ENCODE measurements at places on chromosomes 11 and 22.
A peak's percentile ranks its signal among the peaks of the same experiment; 100 is the strongest.

- no peak for DNase-seq
These were observed 10.7 kb downstream of the PIWIL4 start for GRCh38 chr11:94577841-94578240.

- DNase-seq = no peak
These were observed 15.7 kb downstream of the GLB1L2 start for GRCh38 chr11:134347441-134347840.

- DNase-seq = no peak
These were observed 85.1 kb downstream of the ARHGAP8 start for GRCh38 chr22:44837481-44837880.

DNA sequence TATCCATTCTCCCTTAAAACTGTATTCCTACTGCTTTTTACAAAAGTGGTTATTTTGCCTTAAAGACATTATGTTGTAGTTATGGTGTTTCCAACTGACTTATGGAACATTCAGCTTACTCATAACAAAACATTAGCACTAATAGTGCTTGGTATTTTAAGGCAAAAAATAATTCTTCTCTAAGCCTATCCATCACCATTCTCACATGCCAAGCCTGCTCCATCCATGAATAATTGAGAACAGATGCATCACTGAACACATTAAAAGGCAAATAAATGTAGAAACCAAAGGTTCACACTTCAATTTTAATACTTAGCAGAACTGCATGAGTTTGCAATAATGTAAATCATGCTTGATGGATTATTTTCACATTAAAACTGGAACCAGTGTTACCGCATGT, 42.3 kb upstream of the DDI1 start:
- DNase-seq = no peak

DNA sequence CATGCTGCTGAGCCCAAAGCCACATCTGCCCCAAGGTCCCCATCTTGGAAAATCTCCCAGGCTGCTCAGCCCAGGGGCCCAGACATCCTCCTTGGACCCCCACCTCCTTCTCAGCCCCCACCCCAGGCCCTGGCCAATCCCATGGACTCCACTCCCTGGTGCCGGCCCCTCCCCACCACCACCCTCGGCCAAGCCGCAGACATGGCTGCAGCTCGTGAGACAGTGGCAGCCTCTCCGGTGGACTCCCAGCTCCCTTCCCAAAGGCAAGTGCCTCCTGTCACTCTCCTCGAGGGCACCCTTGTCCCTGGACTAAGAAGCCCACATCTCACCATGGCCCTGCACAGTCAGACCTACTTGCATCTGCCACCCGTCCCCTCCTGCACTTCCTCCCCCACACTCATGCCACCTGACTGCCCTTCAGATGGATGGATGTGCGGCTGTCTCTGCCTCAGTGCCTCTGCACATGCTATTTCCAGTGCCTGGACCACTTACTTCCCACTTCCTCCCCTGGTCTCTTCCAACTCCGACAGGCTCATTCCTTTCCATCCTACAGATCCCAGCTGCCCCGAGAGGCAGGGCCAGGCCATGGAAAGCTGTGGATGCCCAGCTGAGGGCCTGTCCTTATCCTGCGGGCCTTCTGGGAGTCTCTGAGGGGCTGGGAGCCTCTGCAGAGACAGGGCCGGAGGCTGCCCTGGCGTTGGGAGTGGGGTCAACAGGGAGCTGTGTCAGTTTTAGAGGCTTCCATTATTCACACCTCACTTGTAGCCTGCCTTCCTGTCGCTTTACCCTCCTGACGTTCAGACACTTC, 25.5 kb upstream of the RFPL3 start:
- DNase-seq = no peak

- DNase-seq = peak; percentile 55
These were observed 195.3 kb downstream of the BRD1 start for GRCh38 chr22:49632199-49633009.

DNA sequence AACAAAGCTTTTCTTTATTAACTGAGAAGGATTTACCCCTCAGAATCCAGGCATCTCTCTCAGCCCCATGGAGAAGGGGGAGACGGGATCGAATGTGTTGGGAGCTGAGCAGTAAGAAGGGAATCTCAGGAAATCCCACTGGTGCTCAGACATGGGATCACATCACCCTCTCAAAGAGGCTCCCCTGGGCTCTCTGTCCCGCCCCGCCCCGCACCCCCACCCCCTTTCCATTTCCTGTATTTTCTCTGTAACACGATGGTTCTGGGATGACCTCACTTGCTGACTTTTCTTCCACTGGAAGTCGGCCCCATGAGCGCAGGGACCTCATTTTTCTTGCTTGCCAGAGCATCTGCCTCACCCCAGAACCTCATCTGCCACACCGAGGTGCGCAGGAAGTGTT, 100.0 kb downstream of the RPS6KA4 start:
- DNase-seq = no peak

GRCh38 chr11:786235-787083, 3.4 kb downstream of the CEND1 start:
- no peak for DNase-seq

- DNase-seq = no peak
These were observed 34.0 kb downstream of the TTC17 start for GRCh38 chr11:43392713-43393112.

- no peak for DNase-seq
These were observed 19.8 kb upstream of the TIMP3 start for GRCh38 chr22:32781695-32782094.

Data from hypothalamus (tissue), 51 donors.